ENCODE measurements at places on chromosomes 2 and 18. TPM values are rescaled to one million over a fixed set of nuclear protein-coding genes. Genes with fewer than 3 reads are reported as not detected.

Gene TLX2
- 0.99 TPM for total RNA-seq

Gene EVA1A
- total RNA-seq: not detected

GRCh38 chr18:52341608-52342381, 1.8 kb downstream of the DCC start:
- H3K27ac ChIP-seq: no peak overlapping the region
- peaks cover 29% of the 10 kb centered on the region for H3K4me1 ChIP-seq
- no peak for DNase-seq

- H3K36me3 ChIP-seq: no peaks in the 10 kb centered on the region
- no peak overlapping the region for H3K27ac ChIP-seq
- DNase-seq: no peak
- H3K4me1 ChIP-seq: no peaks in the 10 kb centered on the region
These were observed 118.7 kb downstream of the EPB41L3 start for GRCh38 chr18:5424903-5425664.

Gene GCG
- total RNA-seq: not detected

DNA sequence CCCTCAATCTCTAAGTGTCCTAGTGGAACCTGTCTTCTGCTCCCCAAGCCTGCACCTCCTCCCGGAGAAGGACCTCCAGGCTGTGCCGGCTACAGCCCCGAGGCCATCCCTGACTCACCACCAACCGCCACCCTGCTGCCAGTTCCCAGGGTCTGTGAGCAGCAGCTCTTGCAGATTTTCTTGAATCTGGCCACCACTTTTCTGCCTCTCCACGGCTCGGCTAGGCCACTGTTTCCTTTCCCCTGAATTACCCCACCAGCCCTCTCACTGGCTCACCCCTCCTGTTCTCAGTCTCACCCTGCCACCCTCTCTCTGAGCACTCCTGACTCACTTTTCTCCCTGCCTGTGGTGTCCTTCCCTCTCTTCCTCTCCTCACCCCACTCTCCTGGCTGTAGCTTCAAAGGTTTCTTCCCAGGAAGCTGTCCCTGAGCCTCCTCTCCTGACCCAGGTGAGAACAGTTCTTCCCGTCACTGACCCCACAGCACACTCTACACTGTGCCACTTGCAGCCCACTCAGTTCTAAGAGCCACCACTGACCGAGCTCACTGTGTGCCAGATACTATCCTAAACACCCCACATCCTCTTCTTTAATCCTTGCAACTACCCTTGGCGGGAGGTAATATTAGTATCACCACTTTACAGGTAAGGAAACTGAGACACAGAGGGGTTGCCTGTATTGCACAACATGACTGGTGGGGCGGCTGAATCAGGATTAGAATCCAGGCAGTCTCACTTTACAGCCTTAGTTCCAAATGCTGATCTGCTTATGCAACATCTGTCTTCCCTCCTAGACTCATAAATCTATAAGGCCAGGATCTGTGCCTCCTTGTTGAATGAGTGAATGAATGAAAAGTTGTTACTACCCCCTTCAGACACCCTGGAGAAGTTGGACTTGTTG, 111.6 kb downstream of the SMAD7 start:
- DNase-seq: no peak
- H3K27me3 ChIP-seq: no peaks in the 10 kb centered on the region
- H3K36me3 ChIP-seq: peaks cover 13% of the 10 kb centered on the region

GRCh38 chr2:190062601-190063000, at the start of gene MSTN:
MSTN (minus strand) TSS chr2:190062729; CDS start chr2:190062596, 133 bp downstream.
- H3K4me1 ChIP-seq: no peaks in the 10 kb centered on the region
- no peak for DNase-seq
- H3K36me3 ChIP-seq: no peaks in the 10 kb centered on the region

DNA sequence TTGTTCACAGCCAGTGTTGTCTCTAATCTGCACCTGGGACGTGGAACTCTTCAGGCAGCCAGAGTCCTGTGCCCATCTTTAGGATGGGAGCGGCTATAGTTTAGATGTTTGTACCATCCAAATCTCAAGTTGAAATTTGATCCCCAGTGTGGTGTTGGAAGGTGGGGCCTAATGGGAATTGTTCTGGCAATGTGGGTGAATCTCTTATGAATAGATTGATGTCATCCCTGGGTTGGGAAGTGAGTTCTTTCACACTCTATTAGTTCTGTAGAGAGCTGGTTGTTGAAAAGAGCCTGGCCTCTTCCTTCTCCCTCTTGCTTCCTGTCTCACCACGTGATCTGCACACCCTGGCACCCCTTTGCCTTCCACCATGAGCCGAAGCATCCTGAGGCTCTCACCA, 300.9 kb downstream of the TXNL1 start:
- no peak overlapping the region for H3K4me3 ChIP-seq
- DNase-seq: no peak
- no peaks in the 10 kb centered on the region for H3K4me1 ChIP-seq

GRCh38 chr2:51510303-51510702, 478.4 kb upstream of the NRXN1 start:
- no peaks in the 10 kb centered on the region for H3K4me1 ChIP-seq
- H3K27ac ChIP-seq: no peak overlapping the region
- no peaks in the 10 kb centered on the region for H3K36me3 ChIP-seq

GRCh38 chr2:239545741-239546392, 145.0 kb upstream of the HDAC4 start:
- peaks cover 12% of the 10 kb centered on the region for H3K4me1 ChIP-seq
- H3K4me3 ChIP-seq: no peak overlapping the region
- DNase-seq: no peak
- H3K27me3 ChIP-seq: no peaks in the 10 kb centered on the region
- no peaks in the 10 kb centered on the region for H3K36me3 ChIP-seq
- H3K27ac ChIP-seq: no peak overlapping the region

DNA sequence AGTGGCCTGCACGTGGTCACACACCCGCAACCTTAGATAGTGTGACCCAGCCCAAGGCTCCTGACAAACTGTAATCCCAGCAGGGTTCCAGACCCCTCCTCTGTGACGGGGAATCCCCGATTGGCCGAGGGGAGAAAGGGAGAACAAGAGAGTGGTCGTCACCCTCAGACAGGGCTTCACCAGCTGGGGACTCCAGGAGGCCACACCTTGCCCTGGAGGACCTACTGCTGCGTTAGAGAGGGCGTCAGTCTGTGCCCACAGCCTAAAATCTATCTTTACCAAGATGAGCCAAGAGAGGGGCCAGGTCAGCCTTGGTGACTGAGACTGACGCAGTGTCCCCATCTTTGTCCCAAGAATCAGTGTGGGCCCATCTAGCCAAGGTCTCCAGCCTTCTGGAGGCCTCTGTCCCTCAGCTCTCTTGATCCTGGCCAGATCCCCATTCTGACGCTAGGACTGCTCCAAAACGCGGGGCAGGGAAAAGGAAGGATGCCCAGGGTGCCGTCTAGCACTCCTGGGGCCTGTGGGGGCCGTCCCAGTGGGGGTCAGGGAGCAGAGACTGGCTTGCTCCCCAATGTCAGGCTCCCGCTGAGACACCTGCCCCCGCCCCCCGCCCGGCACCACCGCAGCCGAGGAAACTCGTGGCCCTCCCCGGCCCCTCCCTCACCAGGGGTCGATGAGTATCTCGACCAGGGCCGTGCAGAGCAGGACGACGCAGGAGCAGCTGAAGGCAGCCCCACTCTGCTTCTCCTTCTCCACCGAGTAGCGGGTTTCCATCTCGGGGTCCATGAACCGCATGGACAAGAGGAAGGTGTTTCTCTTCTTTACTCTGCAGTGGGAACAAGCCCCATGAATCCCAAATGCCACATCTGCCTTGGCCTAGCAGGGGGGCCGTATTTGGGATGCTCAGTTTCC, 40.9 kb downstream of the CENPO start:
- no peak overlapping the region for H3K4me3 ChIP-seq
- peaks cover 35% of the 10 kb centered on the region for H3K36me3 ChIP-seq
- H3K27me3 ChIP-seq: no peaks in the 10 kb centered on the region
- no peak for DNase-seq

- H3K36me3 ChIP-seq: no peaks in the 10 kb centered on the region
- no peak overlapping the region for H3K27ac ChIP-seq
- H3K4me3 ChIP-seq: no peak overlapping the region
- DNase-seq: no peak
- H3K4me1 ChIP-seq: no peaks in the 10 kb centered on the region
These were observed 278.7 kb upstream of the PXDN start for GRCh38 chr2:2022941-2023586.

DNA sequence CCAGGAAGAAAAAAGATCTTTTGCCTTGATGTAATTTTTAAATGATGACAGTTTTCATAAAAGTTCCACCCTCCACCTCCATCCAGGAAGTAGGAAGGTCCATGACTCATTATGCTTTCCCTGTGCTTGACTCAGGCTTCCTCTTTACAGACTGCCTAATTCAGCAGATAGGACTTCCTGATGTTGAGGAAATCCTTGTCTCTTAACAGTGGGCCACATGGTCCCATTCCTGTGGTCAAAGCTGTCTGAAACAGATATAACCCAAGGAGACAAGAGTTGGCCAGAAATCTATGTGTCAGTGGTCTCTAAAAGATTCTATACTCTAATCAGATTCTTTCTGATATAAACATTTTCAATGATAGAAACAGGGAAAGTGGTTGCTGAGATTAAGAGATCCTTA, 119.1 kb downstream of the BAZ2B start:
- H3K27me3 ChIP-seq: no peaks in the 10 kb centered on the region
- no peak overlapping the region for H3K4me3 ChIP-seq
- peaks cover 6% of the 10 kb centered on the region for H3K4me1 ChIP-seq
- H3K27ac ChIP-seq: peak overlapping the region; percentile 16
- no peaks in the 10 kb centered on the region for H3K36me3 ChIP-seq
- DNase-seq: no peak

Gene FOXD4L1
- not detected for total RNA-seq

- H3K27ac ChIP-seq: no peak overlapping the region
- H3K27me3 ChIP-seq: no peaks in the 10 kb centered on the region
- H3K4me1 ChIP-seq: no peaks in the 10 kb centered on the region
- H3K4me3 ChIP-seq: no peak overlapping the region
- H3K36me3 ChIP-seq: no peaks in the 10 kb centered on the region
These were observed 34.7 kb upstream of the NDUFV2 start for GRCh38 chr18:9067823-9068222.

GRCh38 chr18:24187689-24188088, 48.8 kb downstream of the CABYR start:
- no peaks in the 10 kb centered on the region for H3K27me3 ChIP-seq
- no peak overlapping the region for H3K4me3 ChIP-seq
- H3K4me1 ChIP-seq: peaks cover 12% of the 10 kb centered on the region
- no peak for DNase-seq

Gene CDCA7
- 3.1 TPM for total RNA-seq

GRCh38 chr18:8260827-8261226, 348.4 kb upstream of the RAB12 start:
- no peaks in the 10 kb centered on the region for H3K36me3 ChIP-seq
- no peaks in the 10 kb centered on the region for H3K4me1 ChIP-seq
- DNase-seq: no peak
- no peak overlapping the region for H3K27ac ChIP-seq

DNA sequence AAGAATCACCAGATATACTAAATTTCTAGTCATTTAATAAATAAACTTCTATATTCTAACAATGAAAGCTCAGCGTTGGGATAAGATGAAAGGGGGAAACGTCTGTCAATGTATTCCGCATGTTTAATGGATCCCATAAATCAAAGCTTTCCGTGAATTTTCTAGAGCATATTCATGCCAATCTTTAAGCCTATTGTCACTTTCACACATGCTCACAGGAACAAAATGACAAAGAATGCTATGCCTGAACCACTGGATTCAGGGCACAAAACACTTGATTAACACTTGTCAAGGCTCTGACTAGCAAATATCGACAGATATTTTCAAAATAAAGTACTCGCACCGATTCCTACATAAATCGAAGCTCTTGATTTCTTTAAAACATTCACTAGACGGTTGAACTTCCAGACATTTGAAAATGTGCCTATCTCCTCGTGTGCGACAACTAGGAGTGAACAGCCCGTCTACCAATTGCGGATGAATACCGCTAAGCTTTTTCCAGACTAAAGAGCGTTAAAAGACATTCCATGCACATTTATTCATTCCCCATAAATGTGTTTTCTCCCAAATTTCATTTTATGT, 1.8 kb downstream of the TLK1 start:
- no peak for DNase-seq
- peaks cover 55% of the 10 kb centered on the region for H3K4me1 ChIP-seq
- H3K27me3 ChIP-seq: no peaks in the 10 kb centered on the region
- H3K4me3 ChIP-seq: peak overlapping the region; percentile 73

DNA sequence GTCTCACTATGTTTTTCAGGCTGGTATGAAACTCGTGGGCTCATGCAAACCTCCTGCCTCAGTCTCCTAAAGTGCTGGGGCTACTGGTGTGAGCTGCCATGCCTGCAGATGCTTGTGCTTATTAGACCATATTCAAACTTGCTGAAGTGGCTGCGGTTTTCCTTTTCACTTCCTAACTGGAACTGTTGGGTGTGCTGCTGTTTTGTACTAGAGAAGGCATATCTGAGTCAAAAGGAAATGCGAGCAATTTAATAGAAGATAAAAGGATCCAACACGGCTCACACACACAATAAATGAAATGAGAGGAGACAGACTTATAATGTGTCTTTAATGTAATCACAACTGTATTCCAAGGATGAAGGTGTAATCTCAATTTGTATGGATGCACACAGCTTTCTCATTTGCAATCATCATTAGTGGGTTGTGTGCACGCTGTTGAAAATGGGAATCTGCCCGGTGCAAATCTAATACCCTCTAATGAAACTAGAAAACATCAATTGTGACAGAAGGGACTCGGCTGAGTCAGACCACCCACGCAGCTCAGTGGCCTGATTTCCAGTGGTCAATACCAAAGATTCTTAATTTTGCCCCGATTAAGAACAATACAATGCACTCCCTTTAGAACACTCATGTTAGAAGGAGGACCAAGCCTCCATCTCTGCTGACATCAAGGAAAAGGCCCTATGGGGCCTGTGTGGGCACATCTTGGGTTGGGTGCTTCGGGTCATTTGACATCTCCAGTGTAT, 532.7 kb downstream of the TDRD15 start:
- peaks cover 3% of the 10 kb centered on the region for H3K4me1 ChIP-seq
- peak; percentile 72 for DNase-seq
- H3K36me3 ChIP-seq: no peaks in the 10 kb centered on the region
- H3K27ac ChIP-seq: no peak overlapping the region

Gene EPB41L3
- 60.6 TPM for total RNA-seq

GRCh38 chr18:68623342-68623741, 91.6 kb downstream of the TMX3 start:
- no peak overlapping the region for H3K27ac ChIP-seq
- no peaks in the 10 kb centered on the region for H3K4me1 ChIP-seq
- H3K27me3 ChIP-seq: no peaks in the 10 kb centered on the region
- DNase-seq: no peak
- H3K36me3 ChIP-seq: no peaks in the 10 kb centered on the region

DNA sequence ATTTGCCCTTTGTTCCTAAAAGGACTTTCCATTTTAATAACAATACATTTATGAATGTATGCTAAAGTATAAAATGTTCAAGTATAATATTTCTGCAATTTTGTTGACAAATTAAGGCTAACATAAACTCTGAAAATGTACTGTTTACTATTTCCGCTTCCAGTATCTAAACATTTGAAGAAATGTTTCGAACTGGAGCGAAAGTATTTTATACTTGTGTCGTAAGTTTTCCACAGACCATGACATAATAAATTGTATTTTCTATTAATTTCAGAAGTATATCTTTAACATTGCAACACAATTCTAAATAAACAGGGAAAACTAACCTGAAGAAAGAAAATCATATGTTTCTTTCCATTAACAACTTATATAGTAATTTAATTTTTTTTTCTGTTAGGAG, 146.3 kb downstream of the CALCRL start:
- peaks cover 4% of the 10 kb centered on the region for H3K4me1 ChIP-seq
- H3K27ac ChIP-seq: no peak overlapping the region
- no peak for DNase-seq
- no peaks in the 10 kb centered on the region for H3K36me3 ChIP-seq

- H3K27me3 ChIP-seq: no peaks in the 10 kb centered on the region
- peaks cover 10% of the 10 kb centered on the region for H3K36me3 ChIP-seq
- no peaks in the 10 kb centered on the region for H3K4me1 ChIP-seq
- H3K27ac ChIP-seq: no peak overlapping the region
- no peak for DNase-seq
- no peak overlapping the region for H3K4me3 ChIP-seq
These were observed 49.8 kb upstream of the ALPP start for GRCh38 chr2:232328516-232329460.
